ENCODE measurements at places on chromosomes 3 and 15. TPM values are rescaled to one million over a fixed set of nuclear protein-coding genes. Genes with fewer than 3 reads are reported as not detected.

- DNase-seq = no peak
Measured at GRCh38 chr15:41995476-41995855, 23.1 kb upstream of the EHD4 start.

DNA sequence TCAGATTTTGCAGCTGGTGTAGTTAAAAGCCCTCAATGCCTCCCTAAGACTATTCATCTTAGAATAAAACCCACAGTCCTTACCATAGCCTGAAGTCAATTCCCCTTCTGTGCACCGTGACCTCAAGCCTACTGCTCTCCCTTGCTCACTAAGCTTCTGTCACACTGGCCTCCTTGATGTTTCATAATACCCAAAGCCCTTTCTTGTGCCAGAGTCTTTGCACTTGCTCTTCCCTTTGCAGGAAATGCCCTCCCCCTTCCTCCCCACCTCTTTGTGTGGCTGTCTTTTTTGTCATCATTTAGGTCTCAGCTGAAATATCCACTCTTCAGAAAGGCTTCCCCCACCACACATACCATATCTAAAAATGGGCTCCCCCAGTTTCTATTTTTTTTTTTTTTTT lies 4.2 kb upstream of the PLEKHO2 start:
- no peak for DNase-seq

The FETUB gene
- total RNA-seq = not detected

- no peak for DNase-seq
Measured at GRCh38 chr3:12312010-12312409, 23.1 kb downstream of the PPARG start.

The FBXO40 gene
- total RNA-seq = not detected

The CCDC191 gene
- 6.4 TPM for total RNA-seq

The KIF15 gene
- total RNA-seq = 83.4 TPM

DNA sequence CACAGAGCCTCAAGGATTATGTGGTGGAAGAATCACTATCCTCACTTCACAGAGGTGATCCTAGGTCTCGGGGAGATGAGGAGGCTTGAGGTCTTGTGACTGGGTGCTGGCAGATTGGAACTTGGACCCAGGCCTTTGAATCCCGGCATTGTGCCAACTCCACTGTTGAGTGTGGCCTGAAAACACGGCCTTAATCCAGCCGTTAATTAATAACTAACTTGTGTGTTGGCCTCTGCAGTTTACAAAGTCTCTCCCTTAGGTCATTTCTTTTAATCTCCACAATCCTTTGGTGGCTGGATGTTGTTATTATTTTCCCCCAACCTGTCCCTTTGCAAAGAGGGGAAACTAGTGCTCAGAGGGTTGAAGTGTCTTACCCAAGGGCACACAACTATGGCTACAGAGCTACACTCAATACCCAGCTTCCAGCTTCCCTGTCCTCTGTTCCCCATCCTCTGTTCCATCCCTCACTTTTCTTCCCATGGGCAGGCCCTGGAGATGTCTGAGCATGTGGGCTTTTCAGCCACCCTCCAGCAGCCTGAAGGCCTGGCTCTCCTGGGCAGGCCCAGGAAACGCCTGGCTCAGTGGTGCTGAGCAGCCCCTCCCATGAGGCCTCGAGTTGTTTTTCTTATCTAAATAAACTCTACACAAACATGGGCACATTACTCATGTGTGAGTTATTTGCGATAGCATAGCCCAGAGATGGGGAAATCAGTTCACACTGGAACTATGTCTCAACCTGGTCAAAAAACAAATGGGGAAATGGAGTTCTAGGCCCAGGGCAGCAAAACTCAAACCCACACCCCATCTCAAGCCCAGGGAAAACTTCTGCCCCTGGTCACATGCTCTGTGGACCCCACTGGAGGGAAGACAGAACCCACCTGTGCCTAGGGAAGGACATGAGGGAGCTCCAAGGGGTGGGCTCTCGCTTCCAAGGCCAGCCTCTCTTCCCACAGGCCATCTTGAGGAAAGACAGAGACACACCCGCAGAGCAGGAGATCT lies 16.8 kb upstream of the SMAD3 start:
- DNase-seq = no peak

GRCh38 chr3:11001020-11001657 lies 8.6 kb downstream of the SLC6A1 start:
- peak; percentile 55 for DNase-seq

- no peak for DNase-seq
Measured at GRCh38 chr15:41988896-41989572, 16.7 kb upstream of the EHD4 start.

GRCh38 chr15:79017953-79018352 lies 72.6 kb downstream of the RASGRF1 start:
- DNase-seq = no peak

The SLC2A2 gene
- not detected for total RNA-seq

The GOLGA8S gene
- total RNA-seq = not detected

DNA sequence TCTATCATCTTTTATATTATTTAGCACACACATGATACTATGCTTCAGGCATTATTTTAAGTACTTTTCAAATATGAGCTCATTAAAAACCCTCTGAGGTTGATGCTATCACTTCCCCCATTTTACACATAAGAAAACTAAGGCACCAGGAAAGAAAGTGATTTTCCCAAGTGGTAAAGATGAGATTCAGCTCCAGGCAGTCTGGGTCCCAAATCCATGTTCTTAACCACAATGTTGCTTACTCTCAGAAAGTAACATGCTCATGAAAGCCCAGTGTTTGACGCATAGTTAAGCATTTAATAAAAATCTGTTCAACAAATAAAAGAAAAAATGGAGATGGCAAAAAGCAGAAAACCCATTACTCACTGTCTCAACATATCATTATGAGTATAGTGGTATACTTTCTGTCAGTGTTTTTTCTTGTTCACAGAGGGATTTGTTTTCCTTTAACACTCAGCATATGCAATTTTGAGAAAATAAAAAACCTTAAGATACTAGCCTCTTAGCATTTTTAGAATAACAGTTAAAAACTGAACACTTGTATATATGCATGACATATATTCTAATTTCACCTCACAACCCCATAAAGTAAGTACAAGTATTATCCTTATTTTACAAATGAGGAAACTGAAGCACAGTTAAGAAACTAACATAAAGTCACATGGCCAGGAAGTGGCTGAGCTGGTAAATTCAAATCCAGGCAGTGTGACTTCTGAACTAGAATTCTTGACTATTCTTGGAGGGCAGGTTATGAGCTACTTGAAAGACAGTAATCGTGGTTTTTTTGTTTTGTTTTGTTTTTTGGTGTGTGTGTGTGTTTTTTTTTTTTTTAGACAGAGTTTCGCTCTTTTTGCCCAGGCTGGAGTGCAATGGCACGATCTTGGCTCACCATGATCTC lies 10.4 kb downstream of the PEAK1 start:
- DNase-seq = no peak

DNA sequence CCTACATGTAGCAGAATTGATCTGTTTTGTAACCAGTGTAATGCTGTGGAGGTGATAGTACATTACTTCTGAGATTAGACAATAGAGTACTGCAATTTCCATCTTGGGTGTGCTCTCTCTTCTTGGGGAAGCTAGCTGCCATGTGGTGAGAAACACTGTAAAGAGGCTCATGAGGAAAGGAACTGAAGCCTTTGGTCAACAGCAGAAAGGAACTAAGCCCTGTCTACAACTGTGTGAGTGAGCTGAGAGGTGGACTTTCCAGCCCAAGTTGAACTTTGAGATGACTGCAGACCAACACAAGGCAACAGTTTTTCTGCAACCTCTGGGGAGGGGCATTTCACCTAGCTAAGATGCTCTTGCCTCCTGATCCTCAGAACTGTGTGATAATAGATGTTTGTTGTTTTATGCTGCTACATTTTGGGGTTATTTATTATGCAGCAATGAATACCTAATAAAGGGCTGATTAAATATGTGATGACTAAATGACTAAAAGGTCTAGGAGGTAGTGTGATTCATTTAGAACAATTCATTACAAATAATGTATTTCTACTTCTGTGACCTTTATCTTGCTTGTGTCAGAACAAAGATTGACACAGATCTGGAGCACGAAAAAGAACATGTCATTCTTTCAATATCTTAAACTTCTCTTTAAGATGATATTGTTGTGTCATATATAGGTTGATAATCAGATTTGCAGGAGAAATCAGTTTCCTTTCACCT lies 121.6 kb upstream of the THRB start:
- no peak for DNase-seq

- DNase-seq = no peak
Measured at GRCh38 chr3:178404961-178405360, 131.3 kb upstream of the KCNMB2 start.

GRCh38 chr3:149151843-149152242 lies 22.4 kb downstream of the HPS3 start:
- no peak for DNase-seq

The TTLL13 gene
- not detected for total RNA-seq

The SLC9C1 gene
- total RNA-seq = 0.31 TPM

The LIPC gene
- not detected for total RNA-seq

- DNase-seq = no peak
Measured at GRCh38 chr15:33067456-33067855, 127.1 kb downstream of the FMN1 start.

The TF gene
- total RNA-seq = 0.77 TPM

The LYZL4 gene
- total RNA-seq = not detected

DNA sequence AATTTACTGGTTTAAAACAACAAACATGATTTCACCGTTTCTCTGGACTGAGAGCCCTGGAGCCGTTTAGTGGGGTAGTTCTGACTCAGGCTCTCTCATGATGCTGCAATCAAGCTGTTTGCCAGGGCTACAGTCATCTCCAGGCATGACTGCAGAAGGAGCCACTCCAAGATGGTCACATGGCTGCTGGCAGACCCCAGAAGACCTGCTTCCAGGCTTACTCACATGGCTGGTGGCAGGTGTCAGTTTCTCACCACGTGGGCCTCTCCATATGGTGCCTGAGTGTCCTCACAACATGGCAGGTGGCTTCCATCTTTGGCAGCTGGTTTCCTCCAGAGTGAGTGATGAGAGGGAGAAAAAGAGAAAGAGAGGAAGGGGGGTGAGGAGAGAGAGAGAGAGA lies 378.3 kb upstream of the RGMA start:
- no peak for DNase-seq

The DPPA2 gene
- total RNA-seq = 1.2 TPM

- DNase-seq = no peak
Measured at GRCh38 chr3:188435266-188435665, 281.3 kb downstream of the LPP start.

- DNase-seq = no peak
Measured at GRCh38 chr3:134313847-134314587, 60.2 kb downstream of the AMOTL2 start.

Data from neural progenitor cell (in vitro differentiated cells).